ENCODE measurements at places on chromosomes 13 and 19.

DNA sequence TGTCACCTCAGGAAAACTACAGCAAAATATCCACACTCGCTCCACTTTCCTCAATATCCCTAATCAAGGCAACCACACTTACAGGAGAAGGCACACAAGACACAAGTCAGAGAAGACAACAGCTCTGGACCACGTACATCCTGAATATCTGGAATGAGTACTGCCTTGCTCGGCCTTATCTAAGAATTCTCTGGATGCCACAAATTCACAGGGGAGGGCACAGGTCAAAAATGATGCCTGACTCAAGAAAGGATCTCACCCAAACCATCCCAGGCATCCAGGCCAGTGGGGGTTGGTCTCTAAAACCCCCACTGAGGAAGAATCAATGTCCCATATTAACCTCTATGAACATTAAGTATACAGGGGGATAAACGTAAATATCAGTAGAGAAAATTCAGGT is 29.9 kb downstream of the ATP7B start:
- DNase-seq, result no peak

DNA sequence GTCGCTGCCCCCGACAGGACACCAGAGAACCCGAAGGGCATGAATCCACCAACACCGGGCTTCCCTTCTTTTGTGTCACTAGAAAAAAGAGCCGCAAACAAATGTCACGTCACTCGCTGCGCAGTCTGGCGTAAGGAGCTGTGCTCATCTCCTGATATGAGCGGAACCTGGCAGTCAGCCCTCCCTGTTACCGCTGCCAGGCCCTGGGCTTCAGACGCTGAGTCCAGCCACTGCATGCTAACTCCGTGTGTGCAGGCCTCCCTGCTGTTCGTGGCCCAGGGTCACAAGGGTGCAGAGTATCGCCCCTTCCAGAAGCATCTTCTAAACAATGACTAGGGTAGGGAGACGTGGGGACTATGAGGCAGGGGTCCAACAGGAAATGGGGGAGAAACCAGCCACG is 71.3 kb downstream of the SLC7A1 start:
- no peak for DNase-seq

DNA sequence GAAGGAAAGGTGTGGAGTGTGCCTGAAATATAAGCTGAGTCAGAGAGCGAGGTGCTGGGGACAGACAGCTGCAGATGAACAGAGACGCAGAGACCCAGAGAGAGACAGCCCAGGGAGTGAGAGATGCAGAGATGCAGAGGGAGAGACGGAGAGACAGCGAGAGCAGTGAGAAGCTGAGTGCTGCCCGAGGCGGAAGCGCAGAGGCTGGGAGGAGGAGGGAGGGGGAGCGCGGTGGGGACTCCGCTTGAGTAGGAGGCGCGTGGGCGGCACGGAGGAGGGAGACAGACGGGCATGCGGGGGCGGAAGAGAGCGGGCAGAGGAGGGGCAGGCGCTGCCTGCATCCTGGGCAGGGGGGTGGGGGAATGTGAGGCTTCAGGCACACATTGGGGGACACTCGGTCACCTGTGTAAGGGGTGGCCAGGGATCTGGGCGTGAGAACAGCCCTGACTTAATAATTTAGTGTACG is 25.7 kb downstream of the SLC8A2 start:
- DNase-seq, result no peak

- DNase-seq, result peak; percentile 66
Measured at GRCh38 chr13:40662866-40663265, 3.6 kb downstream of the FOXO1 start.

GRCh38 chr13:51856027-51856736 is 5.6 kb upstream of the CCDC70 start:
- no peak for DNase-seq

DNA sequence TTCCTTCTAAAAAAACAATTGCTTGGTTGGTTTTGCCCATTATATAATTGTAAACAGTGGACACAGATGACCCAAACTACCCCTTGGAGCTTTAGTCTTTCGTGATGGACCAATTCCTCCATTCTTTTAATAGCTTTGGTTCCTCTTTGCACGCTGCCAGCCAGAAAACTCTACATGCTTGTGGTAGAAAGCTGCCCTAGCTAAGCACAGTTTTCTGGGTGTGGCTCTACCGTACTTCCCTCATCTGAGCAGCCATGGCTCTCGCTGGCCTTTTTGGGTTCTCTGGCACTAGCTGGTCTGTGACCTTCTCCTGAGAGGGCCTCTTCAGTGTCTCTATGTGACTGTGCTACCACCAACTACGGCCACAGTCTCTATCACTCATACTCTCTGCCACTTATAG is 29.9 kb upstream of the CEBPA start:
- DNase-seq, result no peak

DNA sequence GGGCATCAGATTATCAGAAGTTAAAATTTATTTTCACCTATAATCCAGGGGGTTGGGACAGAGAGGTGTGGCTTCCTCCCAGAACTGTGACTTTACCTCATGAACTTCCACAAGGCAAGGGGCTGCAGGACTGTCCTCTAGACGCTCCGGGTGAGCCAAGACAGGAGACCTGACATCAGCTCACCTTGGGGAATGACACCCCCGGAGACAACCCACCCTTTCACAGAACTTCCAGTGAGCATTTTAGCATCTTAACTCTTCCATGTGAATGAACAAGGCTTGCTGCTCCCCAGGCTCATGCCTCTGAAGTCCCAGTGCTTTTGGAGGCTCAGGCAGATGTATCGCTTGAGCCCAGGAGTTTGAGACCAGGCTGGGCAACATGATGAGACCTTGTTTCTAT is 29.4 kb upstream of the TFDP1 start:
- no peak for DNase-seq

DNA sequence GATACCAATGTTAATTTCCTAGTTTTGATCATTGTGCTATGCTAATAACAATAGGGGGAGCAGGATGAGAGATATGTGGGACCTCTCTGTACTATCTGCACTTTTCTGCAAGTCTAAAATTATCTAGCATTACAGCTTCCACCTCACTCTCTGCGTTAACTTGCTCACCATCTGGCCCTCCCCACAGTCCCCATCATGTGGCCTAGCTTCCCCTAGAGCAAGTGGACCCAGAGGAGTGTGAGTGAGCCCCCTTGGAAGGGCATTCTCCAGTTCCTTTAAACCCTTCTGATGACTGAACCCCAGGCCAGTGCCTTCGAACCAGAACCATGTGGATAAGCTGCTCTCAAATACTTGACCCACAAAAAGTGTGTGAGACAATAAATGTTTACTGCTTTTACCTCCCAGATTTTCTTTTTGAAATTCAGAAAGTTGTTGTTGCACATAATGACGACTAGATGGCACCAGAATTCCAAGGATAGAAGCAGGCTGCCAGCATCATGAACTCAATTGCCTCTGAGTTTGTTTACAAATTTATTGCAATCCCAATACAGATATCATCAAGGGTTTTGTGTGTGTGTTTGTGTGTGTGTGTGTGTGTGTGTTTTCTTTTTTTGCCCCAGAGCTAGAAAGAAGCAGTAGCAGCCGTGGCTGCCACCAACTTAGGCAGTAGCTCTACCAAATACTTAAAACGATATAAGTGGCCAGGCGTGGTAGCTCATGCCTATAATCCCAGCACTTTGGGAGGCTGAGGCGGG is 49.0 kb upstream of the ZNF780A start:
- DNase-seq, result peak; percentile 58

- no peak for DNase-seq
Measured at GRCh38 chr19:56504581-56504980, 3.1 kb upstream of the ZNF471 start.

DNA sequence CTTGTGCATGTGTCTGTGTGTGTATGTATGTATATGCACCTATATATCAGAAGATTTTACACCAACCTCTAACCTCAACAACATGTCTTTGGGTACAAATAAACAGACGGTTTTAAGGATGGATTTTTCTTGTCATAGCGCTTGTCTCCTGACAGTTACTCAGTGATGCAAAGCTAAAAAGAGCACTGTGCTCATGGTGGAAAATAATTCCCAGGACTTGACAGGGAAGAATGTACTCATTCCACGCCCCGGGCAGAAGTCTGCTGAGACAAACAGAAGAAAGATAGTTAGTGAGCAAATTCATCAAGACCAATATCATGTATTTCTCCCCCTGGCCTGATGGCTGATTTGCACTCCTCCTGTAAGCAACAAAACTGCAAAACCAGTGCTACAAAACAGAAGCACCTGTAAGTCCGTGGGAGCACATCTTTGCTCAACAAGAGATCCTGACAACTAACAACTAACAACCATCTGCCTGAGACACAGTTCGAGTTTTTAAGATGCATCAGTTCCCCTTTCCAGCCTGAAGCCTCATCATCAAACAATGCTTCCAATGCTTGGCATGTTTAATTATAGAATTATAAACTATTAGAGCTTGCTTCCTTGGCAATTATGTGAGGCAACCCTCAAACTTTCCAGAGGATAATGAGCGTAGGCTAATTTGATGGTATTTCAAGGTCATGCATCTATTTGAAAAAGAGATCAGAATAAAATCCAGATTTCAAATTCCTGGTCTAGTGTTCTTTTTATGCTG is 812.7 kb upstream of the MIR17HG start:
- no peak for DNase-seq

- DNase-seq, result no peak
Measured at GRCh38 chr13:39107561-39107960, 69.3 kb downstream of the NHLRC3 start.

DNA sequence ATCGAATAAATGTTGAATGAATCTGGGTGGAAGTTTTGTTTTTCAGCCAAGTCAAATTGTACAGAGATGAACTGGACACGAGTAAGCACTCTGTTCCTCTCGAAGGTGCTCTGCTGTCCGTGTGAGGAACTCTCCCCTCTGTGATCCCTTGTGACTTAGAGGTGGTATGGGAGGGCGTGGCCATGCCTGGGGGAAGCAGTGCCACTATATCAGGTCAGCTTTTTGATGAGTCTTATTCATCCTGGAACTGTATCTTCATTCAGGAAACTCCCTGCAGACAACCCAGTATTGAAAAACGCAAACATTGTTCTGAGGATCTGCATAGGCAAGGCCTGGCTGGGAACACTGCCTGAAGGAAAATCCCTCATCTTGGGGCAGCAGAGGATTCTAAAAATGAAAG is 45.7 kb upstream of the FLT1 start:
- peak; percentile 49 for DNase-seq

DNA sequence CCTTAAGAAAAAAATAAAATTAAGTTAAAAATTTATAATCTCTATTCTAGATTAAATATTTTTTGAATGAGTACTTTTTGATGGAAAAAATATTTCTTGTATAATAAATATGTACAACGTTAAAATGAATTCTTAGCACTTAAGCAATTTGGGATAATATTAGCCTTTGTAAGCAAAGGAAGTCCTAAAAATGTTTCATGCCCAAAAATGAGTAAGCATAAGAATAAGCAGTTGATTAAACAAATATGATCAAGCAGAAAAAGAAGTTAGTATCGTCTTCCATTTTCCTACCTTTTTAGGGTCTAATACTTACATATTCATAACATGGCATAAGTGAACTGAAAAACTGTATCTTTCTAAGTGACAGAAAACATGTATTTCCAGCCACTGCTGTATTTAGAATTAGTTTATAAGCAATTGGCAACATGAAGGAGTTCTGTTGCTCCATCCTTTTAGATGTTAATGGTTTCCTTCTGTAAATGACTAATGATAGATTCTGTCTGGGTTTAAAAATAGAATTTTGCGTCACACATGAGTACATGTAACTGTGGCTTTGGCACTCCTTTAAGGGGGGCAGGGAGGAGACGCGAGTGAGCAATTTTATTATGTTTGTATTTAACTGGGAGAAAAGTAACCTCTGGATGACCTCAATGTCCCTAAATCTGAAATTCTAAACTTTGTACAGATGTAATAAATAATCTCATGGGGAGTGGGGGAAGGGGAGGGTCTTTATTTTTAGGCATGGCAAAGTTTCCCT is 237.4 kb downstream of the RGCC start:
- peak; percentile 24 for DNase-seq

DNA sequence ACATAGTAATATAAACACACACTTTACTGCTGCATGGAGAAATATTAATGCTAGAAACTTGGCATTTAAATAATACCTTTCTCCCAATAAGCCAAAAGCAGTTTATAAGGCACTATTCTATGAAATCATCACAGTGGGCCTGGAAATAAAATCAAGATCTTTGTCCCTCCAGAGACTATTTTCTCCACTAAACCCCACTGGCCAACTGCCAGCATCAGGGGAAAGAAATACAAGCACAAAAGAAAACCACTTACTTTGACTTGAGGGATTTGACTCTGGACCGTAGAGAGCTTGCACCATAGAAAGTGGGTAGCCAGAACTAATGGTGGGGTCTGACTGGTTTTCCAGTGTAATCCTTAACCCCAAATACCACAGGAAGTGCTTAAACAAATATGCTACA is 71.9 kb downstream of the DCLK1 start:
- no peak for DNase-seq

- no peak for DNase-seq
Measured at GRCh38 chr19:33676999-33677665, 55.4 kb downstream of the CHST8 start.

DNA sequence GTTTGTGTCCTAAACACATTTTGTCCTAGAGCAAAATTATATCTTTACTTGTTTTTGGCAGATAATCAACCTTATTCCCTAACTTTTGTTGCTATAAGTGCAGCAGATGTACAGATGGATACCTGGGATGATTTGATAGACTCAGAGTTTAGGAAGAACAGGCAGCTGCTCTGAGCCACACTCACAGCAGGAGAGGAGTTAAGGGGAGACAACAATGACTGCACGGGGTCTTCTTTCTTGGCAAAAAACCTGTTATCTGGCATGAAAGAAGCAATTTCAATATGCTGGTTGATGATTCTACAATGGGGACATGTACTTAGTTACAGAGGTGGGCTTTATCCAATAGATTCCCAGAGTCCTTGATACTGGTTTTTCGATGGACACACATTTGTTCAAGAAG is 258.9 kb upstream of the PCDH9 start:
- no peak for DNase-seq

- DNase-seq, result no peak
Measured at GRCh38 chr19:38199340-38199739, 24.7 kb downstream of the DPF1 start.

- DNase-seq, result no peak
Measured at GRCh38 chr13:102322211-102322610, 79.6 kb downstream of the FGF14 start.

- DNase-seq, result no peak
Measured at GRCh38 chr13:75685239-75685697, 49.1 kb downstream of the LMO7 start.

DNA sequence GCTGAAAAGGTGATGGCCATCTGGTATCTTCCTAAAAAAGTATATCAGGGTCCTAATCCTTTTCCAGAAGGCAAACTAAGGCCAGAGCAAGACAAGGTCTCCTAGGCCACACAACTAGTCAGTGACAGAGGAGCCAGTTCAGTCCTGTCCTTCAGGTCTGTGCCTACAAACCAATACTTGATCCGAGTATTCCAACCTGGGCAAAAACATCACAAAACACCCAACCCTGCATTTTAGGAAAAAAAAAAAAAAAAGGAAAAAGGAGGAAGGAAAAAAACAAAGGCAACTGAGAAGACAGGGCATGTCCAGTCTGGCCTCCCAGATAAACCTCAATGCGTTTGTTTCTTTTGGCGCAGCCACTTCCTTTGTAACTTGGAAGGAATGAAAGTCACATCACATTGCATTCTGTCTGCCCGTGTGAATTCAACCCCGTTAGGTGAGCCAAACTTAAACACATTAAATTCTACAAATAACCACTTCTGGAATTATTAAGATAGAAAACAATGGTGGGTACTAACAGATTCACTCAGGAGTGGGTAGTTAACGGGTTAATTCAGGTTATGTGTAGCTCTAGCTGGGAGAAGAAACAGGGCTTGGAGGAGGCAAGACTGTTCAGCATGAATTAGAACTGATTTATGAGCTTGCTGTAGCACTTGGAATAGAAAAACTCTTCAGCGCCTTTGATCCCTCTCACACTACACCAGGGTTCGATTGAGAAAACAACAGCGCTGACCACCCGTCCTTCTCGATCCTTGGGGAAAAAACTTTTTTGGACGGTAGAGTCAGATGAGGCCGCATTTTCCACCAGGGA is 43.0 kb upstream of the HNRNPA1L2 start:
- DNase-seq, result no peak
